ENCODE measurements at places on chromosomes 4 and X.

DNA sequence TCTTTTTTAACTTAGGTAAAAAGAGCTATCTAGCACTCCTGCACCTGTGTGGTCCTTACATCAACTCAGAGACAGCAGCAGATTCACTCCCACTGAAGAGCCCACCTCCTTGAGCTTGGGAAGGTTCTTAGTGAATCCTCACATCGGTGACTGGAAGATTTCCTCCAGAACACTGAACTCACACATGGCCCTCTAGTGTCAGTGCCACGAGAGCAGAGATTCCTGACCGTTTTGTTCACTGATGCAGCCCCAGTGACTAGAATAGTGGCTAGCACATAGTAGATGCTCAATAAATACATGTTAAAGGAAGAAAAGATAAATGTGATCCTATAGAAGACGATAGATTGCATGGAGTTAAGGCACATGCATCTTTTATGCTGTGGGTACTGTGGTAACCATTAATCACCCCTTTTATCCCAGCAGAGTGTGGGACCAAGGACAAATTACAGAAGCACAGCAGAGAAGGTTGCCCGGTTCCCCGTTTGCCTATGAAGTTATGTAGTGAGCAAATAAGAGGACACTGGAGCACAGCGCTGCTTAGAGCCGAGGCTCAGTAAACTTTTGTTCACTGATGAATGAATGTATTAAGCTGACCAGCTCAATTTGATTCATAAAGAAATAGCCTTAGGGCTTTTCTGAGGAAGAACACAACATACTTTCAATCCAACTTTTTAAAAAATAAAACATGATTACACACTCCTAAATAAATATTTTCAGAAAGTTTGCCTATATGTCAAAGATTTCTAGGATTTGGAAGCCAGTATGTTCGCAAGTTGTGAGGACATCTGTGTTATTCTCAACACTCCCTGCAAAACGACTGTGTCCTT is 8.7 kb downstream of the GASK1B start:
- no peak for DNase-seq

DNA sequence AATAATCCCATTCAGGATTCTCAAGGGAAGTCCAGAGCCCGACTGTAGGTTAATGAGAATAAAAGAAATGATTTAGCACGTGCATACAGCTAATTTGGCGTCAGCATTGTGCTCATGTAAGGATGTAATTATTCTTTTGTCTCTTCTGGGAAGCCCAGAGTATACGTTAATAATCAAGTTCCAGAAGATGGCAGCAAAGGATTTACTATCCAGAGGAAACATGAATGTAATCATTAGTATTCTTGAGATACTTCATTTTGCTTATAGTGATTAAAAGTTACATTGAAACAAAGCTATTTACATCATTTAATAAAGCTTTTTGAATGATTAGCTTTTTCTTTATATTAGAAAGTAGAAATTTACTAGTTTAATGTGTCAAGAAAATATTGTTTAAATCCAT is 27.1 kb upstream of the MAP9 start:
- peak; percentile 77 for DNase-seq

DNA sequence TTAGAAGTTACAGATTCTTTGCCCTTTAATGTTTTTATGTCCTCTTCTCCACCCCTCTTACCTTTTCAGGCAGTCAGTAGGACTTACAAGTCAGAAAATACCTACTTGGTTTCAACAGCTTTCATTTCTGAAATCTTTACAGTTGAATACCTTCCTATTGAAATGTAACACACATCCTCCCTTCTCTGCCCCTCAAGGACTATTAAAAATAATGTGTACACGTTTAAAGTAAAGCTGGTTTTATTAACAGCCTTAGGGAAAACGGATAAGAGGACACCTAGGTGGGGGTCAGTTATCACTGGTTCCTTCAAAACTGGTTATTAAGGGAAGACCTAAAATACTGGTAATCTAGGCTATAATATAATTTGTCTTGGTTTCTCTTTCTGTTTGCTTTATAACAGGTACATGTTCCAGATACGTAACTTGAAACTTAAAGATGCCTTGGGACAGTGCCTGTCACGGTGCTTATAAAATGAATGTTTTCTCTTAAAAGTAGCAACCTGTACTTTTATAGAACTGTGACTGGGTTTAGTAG is 1.8 kb downstream of the CCSER1 start:
- DNase-seq, result no peak

- no peak for DNase-seq
Observed at GRCh38 chr4:147816382-147817254, 84.7 kb downstream of the ARHGAP10 start.
